ENCODE measurements at places on chromosomes 16 and 17.

GRCh38 chr16:56072096-56072495 is 119.2 kb upstream of the GNAO1 start:
- no peak for DNase-seq

DNA sequence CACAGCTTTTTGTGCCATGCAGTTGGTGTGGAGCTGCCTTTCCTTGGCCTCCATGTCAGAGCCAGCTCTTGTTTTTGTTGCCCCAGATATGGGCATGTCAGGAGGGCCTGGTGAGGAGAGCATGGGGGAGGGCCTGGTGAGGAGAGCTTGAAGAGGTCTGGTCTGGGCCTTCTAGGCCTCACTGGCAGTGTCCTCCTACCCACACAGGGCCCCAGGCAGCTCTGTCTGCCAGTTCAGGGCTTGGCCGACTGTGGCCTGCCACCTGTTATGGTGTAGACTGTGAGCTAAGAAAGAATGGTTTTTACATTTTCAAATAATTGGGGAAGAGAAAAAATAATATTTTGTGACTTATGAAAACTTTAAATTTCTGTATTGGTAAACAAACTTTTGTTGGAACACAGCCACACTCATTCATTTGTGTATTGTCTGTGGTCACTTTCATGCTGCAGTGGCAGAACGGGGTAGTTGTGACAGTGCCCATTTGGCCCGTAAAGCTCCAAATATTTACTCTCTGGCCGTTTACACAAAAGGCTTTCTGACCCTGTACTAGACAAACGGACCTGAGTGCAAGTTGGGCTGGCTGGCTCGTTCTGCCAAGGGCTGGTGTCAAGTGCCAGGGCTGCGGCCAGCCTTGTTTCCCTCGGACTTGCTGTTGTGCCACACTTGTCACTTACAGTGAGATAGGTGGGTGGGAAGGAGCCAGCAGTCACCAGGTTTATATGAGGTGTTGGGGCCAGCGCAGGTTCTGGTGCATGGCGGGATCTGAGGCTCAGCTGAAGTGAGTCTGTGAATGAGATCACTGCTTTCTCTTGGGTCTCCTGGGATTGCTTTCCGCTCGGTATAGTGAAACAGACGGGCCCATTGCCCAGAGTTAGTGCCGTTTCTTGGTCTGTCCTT is 18.2 kb downstream of the PGS1 start:
- DNase-seq = no peak

GRCh38 chr16:57536306-57537193 is at the start of gene CCDC102A:
Gene CCDC102A (minus strand): TSS chr16:57536571. CDS start chr16:57529177, 7,394 bp downstream.
- peak; percentile 54 for DNase-seq

GRCh38 chr17:6376931-6377361 is 58.0 kb downstream of the AIPL1 start:
- no peak for DNase-seq

- peak; percentile 42 for DNase-seq
Measured at GRCh38 chr16:57999366-57999970, 1.0 kb downstream of the ZNF319 start.

DNA sequence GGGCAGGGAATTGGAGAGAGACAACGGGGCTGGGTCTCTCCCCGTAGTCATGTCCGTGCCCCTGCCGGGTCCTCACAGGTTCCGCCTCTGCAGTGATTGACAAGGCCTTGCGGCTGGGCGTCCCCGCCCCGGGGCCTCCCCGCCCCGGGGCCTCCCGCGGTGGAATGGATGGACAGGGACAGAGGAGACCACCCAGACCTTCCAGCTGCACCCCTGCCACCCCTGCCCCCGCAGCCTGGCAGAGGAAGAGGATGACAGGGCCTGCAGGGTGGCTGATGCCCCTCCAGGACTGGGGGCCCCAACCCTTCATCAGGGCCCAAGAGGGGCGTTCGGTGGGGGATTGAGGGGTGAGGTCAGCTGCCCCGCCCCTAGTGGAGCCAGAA is 216.4 kb upstream of the CIBAR2 start:
- no peak for DNase-seq

DNA sequence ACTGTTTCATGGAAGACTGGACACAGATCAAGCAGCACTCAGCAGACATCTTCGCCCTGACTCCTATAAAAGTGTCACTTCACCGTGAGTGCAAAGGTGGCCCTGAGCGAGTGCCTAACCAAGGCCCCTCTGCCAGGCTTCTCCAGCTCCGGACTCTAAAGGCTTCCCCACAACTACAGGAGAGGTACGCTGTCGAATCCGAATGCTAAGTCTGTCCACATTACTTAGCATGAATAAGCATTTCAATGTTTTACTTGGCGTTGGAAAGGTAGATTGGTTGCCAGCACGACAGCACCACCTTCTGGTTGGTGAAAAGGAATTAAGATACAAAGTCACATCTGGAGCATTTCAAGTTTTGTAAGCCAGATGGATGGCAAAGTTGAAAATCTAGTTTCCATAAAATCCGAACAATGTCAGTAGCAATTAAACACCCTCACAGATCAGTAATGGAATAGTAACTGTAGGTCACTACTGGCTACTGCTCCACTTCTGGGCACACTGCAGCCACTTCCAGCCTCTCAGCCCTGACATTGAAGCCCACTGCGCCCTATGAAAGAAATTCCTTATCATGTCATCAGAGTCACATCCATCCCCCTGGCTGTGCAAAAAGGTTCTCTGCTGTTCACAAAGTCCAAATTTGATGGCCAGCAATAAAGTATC is 100.9 kb downstream of the PARN start:
- DNase-seq = peak; percentile 52

- no peak for DNase-seq
Measured at GRCh38 chr16:22065252-22065651, 27.1 kb upstream of the VWA3A start.

- no peak for DNase-seq
Measured at GRCh38 chr17:73104450-73104849, 12.0 kb upstream of the SLC39A11 start.

DNA sequence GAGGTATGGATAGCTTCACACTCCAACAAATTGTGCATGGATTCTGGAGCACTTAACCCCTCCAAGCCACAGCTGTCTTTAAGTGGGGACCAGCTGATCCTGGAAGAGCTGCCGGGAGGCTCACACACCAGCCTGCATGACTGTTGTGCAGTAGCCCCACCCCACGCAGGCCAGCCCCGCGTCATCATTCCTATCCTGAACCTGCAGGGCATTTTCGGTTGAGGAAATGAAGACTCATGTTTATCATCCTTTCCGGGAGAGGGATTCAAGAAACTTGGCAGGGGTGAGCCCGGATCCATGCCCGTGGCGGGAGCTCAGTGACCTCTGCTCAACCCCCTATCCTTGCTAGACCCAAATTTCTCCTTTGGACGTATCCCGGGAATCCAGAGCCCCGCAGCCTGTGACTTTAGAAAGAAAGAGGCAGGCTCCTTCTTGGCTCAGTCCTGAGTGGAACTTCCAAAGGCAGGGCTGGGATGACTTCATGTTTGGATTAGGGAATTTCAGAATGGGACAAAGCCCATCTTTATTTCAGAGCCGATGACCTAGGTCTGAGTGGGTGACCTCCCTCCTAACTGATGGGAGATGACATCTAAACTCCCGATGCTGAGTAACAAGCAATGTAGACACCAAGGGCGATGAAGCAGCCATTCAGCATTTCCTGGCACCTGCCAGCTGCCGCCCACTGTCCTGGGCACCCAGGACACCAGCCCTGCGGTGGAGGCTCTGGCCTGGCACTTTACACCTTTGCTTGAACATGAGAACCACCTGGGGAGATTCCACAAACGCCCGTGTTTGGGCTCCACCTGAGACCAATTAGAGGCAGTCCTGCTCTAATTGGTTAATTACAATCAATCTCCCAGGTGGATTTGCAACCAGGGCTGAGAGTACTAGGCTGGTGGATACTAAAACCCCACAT is 43.3 kb upstream of the CMIP start:
- no peak for DNase-seq

DNA sequence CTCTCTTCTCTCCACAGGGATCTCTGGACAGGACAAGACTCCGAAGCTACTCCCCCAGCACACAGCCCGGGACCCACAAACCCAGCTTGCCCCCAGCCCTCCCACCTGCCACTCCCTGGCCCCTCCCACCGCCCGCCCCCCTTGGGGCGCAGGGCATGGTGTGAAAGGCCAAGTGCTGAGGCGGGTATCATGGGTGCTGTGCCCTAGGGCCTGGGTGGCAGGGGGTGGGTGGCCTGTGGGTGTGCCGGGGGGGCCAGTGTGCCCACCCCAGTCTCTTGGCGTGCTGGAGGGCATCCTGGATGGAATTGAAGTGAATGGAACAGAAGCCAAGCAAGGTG is 11.4 kb downstream of the THRA start:
- DNase-seq = no peak

GRCh38 chr17:40490289-40490853 is 11.1 kb downstream of the TNS4 start:
- DNase-seq = no peak

DNA sequence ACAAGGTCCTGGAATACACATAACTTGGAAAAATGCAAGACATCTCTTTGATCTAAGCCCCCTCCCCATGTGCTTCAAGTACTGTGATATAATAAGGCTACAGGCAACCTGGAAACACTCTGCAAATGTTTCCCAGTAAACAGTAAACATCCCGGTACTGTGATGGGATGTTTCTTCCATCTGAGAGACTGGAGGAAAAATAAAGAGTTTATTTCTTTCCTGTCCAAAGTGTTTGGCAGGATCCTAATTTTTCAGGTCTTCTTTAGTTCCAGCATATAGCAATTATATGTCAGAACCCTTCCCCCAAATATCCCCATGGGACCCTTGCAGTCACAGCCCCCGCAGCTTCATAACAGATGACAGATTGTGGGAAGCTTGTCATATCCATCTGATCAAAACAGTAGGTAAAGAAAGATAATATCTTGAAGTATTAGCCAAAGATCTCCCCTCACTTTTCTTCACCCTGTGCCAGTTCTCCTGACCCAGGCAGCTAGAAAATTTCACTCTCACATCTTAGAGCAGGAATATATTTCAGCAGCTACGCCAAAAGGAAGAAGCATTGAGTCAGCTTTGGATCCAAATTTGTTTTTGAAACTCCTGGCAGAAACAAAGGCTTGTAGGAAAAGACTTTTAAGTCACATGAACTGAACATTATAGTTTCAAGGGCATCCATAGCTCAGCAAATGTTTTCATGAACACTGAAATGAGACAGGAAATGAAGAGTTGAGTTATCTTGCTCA is 141.3 kb downstream of the HS3ST3A1 start:
- no peak for DNase-seq

GRCh38 chr16:67934306-67935100 is 2.1 kb downstream of the PSMB10 start:
- DNase-seq = no peak

DNA sequence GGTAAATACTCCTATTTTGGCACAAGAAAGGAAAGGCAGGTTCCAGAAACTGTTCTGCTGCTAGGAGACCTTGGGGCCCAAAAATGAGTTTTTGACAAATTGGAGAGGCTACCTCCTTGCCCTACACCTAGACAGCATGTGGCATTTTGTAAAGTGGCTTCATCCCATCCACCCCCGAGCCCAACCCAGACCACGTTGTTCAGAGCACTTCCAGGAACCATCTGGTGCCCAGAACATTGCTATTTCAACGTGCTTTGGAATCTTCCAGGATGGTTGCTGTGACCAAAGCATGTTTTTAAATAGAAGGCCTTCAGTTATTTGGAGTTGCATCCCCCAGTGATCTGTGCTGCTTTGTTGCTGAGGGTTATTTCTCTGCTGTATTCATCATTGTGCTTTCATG is 116.3 kb upstream of the TOM1L1 start:
- no peak for DNase-seq

DNA sequence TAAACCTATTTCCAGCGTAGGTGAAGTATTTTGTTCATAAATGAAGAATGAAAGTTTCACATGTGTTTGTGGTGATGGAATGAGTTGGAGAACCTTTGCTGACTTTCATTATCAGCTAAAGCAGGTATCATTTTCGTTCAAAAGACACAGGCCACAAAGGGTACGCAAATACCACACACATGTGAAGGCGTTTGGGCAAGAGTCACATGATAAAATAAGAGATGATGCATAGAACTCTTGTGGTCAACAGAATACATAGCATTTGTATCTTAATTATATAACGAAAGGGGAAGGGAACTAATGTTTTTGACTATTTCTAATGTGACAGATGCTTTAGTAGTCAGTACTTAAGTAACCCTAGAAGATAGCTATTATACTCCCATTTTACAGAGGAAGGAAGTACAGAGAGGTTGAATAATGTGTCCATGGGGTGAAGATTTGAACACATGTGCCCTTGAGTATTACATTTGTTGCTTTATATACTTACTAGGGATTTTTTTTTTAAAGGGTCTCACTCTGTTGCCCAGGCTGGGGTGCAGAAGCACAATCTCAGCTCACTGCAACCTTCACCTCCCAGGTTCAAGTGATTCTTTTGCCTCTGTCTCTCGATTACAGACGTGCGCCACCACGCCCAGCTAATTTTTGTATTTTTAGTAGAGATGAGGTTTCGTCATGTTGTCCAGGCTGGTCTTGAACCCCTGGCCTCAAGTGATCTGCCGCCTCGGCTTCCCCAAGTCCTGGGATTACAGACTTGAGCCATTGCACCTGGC is 4.8 kb downstream of the RPA1 start:
- peak; percentile 39 for DNase-seq

DNA sequence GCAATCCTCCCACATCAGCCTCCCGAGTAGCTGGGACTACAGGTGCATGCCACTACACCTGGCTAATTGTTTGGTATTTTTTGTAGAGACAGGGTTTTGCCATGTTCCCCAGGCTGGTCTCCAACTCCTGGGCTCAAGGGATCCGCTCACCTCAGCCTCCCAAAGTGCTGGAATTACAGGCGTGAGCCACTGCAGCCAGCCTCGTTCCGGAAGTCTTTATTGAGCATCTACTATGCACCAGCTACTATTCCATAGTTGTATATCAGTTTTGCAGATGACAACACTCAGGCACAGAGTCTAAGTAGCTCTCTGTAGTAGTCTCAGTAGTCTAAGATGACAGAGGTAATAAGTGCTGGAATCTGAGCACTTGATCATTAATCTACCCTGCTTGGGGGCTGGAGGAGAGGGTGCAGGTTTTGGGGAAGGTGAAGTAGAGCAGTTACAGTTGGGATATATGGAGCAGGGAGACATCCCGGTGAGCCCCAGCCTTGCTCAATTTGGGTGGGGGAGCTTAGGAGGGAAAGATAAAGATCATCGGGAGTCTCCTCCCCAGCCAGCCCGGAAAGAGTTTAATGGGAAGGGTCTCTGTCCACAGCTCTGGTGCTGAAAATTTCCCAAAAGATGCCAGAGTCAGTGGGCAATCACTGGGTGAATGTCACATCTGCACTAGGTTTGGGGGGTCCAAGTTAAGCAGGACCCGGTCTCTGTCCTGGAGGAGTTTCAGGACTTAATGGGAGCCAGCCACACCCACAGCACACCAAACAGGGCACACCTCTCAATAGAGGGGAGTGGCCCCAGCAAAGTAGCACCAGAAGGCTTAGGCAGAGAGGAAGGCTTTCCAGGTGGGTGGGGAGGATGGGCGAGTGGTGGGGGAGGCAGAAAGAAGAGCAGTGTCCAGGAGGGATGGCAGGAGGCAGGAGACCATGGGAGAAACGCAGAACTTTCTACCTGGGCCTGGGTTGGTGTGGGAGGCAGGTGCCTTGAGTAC is 1.7 kb downstream of the OTOP3 start:
- no peak for DNase-seq

- peak; percentile 82 for DNase-seq
Measured at GRCh38 chr16:25106567-25107465, 4.7 kb upstream of the LCMT1 start.

All from activated naive CD4-positive, alpha-beta T cell treated with anti-CD3 and anti-CD28 coated beads, Interleukin-2, amount 50 U/mL, for 72 hours (primary cell).